ENCODE measurements at places on chromosomes 12 and 14.
A peak's percentile ranks its signal among the peaks of the same experiment; 100 is the strongest.

- DNase-seq, result no peak
Observed at GRCh38 chr14:68146818-68147217, 327.2 kb downstream of the RAD51B start.

- DNase-seq, result no peak
Observed at GRCh38 chr14:72523424-72524294, 370.2 kb downstream of the DPF3 start.

DNA sequence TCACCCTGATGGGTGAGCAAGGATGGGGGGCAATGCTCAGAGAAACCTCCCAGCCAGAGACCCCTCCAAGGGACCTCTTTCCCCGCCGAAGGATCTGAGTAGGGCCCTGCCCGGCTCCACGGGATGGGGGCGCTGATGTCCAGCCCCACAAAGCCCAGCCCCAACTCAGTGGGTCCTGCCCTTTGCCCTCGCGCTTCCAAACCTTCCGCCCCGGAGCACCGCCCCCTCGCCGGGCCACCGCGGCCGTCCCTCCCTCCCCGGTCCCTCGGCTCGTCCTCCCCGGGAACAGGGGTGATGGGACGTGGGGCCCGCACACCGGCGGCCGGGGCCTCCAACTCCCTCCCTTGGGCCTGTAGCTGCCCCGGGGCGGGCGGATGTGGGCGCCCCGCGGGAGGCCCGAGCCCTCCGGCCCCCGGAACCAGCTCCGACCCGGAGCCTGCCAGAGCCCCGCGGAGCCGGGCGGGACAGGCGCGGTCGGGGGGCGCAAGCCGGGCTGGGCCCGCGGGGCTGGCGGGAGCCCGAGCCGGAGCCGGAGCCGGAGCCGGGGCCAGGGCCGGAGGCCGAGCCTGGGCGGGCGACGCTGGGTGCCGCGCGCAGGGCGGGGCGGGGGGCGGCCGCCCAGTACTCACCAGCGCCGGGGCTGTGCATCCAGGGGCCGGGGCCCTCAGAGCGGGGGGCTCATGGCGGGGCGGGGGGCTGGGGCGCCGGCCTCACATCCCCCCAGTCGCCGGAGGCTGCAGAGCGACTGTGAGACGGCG lies 386 bp downstream of the HDAC7 start:
- peak; percentile 60 for DNase-seq

DNA sequence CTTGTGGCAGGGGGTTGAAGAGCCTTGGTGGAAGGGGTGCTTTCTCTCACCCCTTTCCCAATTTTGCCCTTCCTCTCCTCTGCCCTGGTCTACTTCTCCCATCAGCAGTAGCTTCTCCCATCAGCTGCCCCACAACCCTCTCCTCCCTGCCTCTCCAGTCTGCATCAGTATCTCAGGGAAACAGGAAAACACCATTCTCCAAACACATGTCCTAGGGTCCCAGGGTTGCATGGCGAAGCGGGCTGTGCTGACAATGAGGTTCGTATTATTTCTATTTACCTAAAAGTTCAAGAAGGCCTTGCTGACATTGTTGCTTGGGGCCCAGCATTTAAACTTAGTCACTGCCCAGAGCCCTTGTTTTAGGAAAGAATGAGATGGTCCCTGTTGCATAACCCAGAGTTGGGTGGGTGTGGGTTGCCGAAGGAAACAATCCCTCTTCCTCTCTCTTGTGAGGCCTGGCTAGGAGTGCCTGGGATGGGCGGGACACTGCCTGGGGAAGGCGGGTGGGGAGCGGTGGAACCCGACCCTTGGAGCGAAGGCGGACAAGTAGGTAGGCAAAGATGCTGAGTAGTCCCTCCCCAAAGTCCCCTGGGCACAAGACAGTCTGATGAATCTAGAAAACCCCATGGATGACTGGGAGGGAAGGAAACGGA lies 1.3 kb upstream of the IGFBP6 start:
- DNase-seq, result no peak

GRCh38 chr12:89344043-89344861 lies 8.0 kb downstream of the DUSP6 start:
- no peak for DNase-seq

- no peak for DNase-seq
Observed at GRCh38 chr12:27967551-27968054, 4.9 kb downstream of the PTHLH start.

GRCh38 chr14:29684926-29685325 lies 242.7 kb downstream of the PRKD1 start:
- DNase-seq, result no peak

DNA sequence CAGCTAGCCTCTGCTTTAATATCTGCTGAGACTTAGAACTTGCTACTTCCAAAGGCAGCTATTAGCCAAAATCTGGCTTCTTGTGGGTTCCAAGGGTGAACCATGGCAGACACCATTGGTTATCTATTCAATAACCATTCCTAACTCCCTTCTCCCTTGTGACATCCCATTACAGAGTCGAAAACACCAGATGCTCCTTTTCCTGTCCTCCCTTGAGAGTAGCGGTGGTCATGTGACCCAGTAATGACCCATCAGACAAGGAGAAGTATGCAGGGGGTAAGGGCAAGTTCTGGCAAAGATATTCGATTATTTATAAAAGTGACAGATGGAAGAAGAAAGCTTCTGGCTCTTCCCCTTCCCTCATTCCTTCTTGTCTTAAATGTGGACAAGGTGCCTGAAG lies 20.1 kb downstream of the TGFB3 start:
- DNase-seq, result no peak

Measured in activated T-cell treated with anti-CD3 and anti-CD28 coated beads, Interleukin-2, amount 50 U/mL, for 1 hour (primary cell).